ENCODE measurements at places on chromosomes 12 and 14.
A peak's percentile ranks its signal among the peaks of the same experiment; 100 is the strongest.

GRCh38 chr12:16730772-16731171 lies 124.8 kb upstream of the LMO3 start:
- DNase-seq: no peak

GRCh38 chr14:76613616-76614015 lies 147.7 kb upstream of the VASH1 start:
- DNase-seq: no peak

DNA sequence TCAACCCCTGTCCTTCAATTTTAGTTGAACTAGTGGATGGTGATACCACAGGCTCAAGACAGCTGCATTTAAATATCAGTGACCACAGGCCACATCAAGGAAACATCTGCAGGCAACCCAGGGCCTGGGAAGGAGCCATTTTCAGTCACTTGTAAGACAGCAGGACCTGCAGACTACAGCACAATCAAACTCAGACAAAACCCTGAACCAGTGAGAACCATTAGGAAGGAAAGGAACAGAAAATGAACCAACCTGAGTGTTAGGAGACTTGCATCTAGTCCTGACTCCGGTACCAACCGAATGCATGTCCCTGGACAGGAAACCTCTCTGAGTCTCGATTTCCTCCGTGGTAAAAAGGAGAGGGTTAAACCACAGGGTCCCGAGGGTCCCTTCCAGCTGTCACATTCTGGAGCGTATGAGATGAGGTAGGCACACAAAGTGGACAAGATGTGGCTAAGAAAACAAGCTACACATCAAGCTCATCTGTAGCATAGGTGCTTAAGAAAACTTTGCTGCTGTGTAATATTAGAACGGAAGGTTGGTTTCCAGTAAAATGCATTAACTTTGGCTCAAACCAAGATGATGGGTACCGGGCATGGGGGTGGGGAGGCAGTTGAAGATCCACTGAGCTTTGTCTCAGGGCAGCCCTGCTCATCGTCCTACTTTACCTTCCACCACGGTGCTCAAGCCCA lies 1.6 kb upstream of the CDKN1B start:
- no peak for DNase-seq

- no peak for DNase-seq
Measured at GRCh38 chr14:33570694-33571310, 380.1 kb downstream of the EGLN3 start.

GRCh38 chr14:34055157-34055950 lies 104.5 kb upstream of the EGLN3 start:
- DNase-seq: no peak

- no peak for DNase-seq
Measured at GRCh38 chr14:60197629-60198303, 32.6 kb upstream of the DHRS7 start.

GRCh38 chr14:73173092-73173735 lies 36.9 kb downstream of the PSEN1 start:
- DNase-seq: no peak

DNA sequence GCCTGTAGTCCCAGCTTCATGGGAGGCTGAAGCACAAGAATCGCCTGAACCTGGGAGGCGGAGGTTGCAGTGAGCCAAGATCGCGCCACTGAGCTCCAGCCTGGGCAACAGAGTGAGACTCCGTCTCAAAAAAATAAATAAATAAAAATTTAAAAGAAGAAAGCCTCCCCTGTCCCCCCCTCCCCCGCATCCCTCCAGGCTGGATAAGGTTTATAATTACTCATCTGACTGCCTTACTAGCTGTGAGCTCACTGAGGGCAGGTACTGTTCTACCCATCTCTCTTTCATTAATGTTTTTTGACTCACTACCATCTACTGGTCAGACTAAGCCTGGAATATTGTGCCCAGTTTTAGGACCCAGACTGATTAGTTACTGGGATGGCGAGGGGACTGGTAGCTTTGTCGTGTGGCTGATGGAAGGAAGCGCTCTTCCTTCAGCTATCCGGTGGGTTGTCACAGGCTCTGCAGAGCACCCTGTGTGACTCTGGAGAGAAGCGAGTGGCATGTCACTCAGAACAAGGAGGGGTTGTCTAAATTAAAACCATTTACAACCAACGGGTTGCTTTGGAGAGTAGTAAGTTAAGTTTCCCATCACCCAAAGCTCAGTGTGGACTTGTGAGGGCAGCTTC lies 16.9 kb downstream of the EVL start:
- no peak for DNase-seq

- DNase-seq: no peak
Measured at GRCh38 chr12:99859126-99859525, 125.6 kb downstream of the ANKS1B start.

- DNase-seq: peak; percentile 0
Measured at GRCh38 chr12:77685112-77685511, 145.6 kb upstream of the NAV3 start.

GRCh38 chr12:52895726-52896189 lies 9.1 kb downstream of the KRT8 start:
- no peak for DNase-seq

- no peak for DNase-seq
Measured at GRCh38 chr12:70314145-70314544, 51.9 kb upstream of the KCNMB4 start.

Measured in H54 (cell line).